DMS53 (cell line): ENCODE measurements at places on chromosomes 6 and 20.

- DNase-seq: peak; percentile 24
These were observed 76.0 kb downstream of the UNC5CL start for GRCh38 chr6:40963019-40963418.

GRCh38 chr20:24868959-24869358 is 80.1 kb upstream of the CST7 start:
- no peak for DNase-seq

GRCh38 chr20:12358655-12359009 is 440.9 kb downstream of the BTBD3 start:
- peak; percentile 11 for DNase-seq

DNA sequence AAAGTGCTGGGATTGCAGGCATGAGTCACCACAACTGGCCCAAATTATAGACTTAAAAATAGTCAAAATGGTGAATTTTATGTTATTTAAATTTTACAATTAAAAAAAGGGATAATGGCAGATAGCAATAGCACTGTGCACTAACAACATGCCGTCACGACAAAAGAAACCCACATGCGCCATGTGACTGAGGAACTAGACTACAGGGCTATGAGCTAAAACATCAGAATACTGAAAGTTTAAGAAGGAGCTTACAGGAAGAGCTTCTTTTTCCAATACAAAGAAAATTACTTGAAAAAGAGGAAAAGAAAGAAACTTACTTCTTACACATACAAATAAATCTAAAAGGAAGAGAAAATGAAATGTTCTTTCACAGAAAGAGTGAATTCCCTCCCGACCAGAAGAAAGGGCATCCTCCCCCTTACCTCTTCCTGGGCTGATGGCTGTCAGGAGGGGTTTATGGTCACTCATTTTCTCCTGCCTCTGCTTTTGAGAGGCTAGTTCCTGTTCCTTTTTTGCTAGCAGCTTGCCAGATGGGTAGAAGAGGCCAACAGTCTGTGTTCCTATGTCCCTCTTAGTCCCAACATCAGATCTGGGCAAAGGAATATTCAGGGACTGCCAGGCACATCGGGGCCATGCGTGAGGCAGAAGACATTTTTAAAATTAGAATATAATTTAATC is 54.5 kb downstream of the DZANK1 start:
- no peak for DNase-seq

DNA sequence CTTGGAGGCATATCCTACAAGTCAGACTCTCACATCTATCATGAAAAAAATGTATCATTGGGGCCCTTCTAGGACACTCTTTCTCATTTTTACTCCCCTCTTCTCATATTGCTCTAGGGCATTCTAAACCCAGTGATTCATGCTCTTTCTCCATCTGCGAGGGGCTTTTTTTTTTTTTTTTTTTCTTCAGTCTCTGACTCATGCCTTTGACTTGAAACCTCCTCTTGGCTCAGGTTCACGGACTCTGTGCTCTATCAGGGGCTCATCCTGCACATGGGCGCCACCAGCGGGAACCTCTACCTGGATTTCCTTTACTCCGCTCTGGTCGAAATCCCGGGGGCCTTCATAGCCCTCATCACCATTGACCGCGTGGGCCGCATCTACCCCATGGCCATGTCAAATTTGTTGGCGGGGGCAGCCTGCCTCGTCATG is 17.8 kb downstream of the SLC22A1 start:
- DNase-seq: no peak

- no peak for DNase-seq
These were observed 171.3 kb upstream of the AGPAT4 start for GRCh38 chr6:161445021-161445799.

DNA sequence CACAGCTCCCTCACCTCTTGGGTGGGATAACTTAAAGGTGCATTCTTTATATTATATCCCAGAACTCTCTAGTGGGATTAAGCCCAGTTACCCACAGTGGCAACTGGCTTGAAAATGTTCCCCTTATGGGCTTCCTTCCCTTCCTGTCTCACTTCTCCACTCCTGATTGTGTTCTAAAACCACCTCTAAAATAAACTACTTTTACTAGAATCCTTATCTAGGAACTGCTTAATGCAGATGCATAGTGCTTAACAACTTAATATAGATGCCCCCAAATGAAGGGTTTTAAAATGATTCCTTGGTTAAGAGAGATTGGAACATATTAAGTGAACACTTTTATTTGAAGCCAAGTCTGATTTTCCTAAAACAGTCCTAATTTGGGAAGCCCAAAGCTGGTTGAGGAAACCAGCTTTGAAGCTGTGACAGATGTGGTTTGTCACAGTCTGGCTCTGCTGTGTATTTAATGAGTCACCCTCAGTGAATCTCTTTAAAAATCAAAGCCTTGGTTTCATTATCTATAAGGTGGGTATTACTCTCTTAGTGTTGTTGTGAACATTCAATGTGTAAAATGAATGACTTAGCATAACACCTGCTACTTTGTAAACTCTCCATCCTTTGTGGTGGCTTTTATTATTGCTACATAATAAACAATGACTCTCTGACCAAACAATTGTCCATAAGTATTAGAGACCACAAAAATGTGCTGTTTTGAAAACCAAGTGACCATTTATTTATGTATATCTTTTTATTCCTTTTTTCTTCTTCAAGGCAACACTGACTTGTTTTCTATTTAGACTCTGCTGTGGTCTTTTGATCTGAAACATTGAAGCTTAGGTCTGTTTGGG is 24.4 kb downstream of the PLCB1 start:
- peak; percentile 96 for DNase-seq

- no peak for DNase-seq
These were observed 602.2 kb upstream of the NOX3 start for GRCh38 chr6:156057869-156058268.

- DNase-seq: no peak
These were observed 141.6 kb upstream of the AKAP12 start for GRCh38 chr6:151098166-151098565.

- peak; percentile 51 for DNase-seq
These were observed 175.4 kb downstream of the SIM1 start for GRCh38 chr6:100289285-100289684.

GRCh38 chr6:129500958-129501739 is 208.8 kb downstream of the ARHGAP18 start:
- DNase-seq: peak; percentile 75

GRCh38 chr6:112141707-112142106 is 54.3 kb downstream of the FAM229B start:
- no peak for DNase-seq

- no peak for DNase-seq
These were observed 5.6 kb downstream of the FILIP1 start for GRCh38 chr6:75488033-75488432.

DNA sequence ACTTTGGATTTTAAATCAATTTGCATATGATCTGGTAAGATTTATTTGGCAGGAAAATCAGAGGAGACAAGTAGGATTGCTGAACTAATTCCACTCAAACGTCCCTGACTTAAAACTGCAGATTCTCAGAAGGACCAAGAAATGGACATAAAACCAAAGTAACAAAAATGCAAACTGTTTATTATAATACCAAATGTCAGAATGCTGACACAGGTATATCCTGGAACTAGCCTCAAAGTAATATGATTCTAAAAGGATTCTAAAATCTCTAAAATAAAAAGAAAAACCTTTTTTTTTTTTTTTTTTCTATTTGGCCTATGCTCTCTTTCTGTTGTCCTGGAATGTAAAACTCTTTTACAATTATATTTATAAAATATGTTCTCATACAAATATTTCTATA is 74.4 kb upstream of the BTBD3 start:
- no peak for DNase-seq

DNA sequence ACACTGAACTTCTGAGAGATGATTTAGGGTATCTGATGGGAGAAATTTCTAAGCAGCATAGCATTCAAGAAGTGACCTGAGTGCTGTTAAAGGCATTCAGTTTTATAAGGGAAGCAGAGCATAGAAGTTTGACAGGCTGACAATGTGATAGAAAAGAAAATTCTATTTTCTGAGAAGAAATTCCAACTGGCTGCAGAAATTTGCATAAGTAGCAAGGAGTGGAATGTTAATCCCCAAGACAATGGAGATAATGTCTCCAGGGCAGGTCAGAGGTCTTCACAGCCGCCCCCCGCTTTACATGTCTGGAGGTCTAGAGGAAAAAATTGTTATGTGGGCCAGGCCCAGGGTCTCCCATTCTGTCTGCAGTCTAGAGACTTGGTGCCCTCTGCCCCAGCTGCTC is 1361.8 kb upstream of the EYS start:
- DNase-seq: no peak

DNA sequence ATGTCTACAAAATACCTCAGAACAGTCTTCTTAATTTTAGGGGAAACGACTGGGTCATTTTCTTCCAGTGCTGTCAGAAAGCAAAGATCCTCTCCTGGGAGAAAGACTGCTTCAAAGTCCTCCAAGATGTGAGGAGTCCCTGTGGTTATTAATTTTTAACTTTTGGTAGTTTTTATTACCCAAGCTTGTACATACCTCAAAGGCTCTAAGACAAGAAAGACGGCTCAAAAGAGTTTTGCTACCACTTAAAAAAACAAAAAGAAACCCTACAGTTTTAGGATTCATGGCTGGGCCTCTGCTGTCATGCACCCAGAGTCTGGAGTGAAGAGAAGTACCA is 56.1 kb upstream of the APCDD1L start:
- no peak for DNase-seq

- DNase-seq: no peak
These were observed 1.8 kb downstream of the RNF144B start for GRCh38 chr6:18388942-18389341.

DNA sequence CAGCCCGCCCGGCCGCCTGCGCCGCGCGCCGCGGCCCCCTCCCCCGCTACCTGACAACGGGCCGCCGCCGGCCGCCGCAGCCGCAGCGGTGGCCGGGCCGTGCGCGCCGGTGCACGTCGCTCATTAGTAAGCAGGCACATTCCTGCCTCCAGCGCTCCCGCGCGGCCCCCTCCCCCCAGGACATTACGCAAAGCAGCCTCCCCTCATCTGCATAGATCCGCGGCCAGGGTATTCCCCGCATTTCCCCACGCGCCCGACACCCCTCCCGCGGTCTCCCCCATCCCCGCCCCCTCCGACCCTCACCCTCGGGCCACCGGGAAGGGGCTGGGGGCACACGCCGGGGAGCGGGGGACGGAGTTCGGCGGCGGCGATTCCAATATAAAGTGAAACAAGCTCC is at the start of gene HIVEP2:
TSS of gene HIVEP2 (minus strand) at position 128 of the 397 bp plus-strand sequence. CDS start 170,438 bp downstream, outside the sequence.
- peak; percentile 87 for DNase-seq

DNA sequence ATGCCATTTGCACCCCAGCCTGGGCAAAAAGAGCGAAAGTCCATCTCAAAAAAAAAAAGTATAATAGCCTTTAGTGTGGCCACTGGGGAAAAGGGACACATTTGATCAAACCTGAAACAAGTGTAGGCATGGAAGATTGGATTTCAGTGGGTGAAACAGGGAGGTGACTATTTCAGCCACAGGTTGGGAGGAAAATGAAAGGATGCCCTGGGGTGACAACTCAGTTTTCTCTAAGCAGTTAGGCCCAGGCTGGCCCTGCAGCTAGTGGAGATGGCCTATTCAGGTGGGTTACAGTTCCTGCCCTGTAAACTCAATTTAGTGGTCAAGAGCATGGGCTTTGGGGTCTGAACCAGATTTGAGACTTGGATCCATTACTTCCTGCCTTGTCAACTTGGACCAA is 36.4 kb downstream of the SPATA2 start:
- DNase-seq: no peak

GRCh38 chr20:44714102-44714700 is 968 bp upstream of the CCN5 start:
- DNase-seq: no peak

DNA sequence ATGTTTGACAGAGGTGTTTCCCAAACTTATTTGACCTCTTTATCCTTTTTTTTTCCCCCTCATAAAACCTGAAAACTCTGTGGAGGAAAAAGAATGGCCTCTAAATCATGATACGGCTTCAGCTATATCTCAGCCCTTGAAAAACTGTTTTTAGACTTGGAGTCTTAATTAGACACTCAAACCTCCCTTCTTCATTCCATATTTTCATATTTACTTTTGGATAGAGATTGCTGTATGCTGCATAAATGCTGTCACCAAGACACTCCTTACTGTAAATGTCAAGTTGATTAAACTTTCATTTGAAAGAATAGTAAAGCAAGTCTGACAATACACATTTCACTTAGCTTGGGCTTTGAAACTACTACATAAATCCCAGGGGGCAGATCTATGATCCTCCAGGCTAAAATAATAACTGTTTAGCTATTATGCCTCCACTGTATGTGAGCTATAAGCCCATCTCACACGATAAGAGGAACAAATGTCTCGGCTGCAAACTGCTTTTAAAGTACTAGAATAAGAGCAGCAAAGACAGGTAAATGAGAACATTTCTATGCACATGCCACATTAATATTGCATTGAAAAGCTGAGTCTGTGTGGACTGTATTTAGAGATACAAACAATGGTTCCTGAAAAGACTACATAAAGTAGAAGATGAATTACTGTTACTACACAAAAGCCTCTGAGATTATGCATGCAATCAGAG is 141.3 kb upstream of the HMGN3 start:
- no peak for DNase-seq

DNA sequence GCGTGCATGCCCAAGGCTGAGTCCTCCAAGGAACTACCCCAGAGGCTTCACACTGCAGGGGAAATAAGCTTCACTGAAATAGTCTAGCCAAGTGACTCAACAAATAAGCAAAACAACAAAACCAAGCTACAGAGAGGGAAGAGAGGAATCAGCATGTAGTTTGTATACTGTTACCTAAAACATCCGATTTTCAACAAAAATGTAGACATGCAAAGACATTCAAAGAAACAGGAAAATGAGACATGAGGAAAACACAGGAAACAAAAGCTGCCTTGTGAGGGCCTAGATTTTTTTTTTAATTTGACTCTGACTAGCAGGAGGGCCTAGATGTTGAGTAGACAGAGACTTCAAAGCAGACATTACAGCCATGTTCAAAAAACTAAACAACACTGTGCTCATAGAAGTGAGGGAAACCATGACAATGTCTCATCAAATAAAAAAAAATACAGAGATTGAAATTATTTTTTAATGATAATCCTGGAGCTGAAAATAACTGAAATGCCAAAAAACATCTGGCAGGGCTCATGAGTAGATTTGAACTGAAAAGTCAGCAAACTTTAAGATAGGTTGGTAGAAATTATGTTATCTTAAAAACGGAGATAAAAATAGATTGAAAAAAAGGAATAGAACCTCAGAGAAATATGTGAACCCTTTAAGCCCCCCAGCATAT is 16.4 kb upstream of the KIF25 start:
- DNase-seq: no peak

- DNase-seq: no peak
These were observed 19.4 kb downstream of the NQO2 start for GRCh38 chr6:3019065-3019464.

- DNase-seq: no peak
These were observed 4.2 kb upstream of the CTSZ start for GRCh38 chr20:59010995-59011873.

DNA sequence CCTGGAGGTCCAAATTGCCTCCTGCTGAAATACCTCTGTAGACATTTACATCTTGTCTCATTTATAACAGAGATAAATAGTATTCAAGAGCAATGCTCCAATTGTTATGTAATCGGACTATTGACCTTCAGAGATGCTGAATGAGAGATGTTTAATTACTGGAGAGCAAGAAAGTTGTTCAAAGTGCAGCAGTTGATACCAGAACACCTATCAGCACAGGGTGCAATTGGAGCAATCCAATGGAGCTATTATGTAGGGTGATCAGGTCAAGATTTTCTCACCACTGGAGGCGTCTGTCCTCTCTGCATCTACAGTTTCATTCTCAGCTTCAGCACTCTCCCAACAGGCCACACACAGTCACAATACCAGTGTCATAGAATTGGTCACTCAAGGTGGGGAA is 19.5 kb upstream of the TMX4 start:
- no peak for DNase-seq

GRCh38 chr6:139062932-139063646 is 34.5 kb downstream of the ABRACL start:
- DNase-seq: no peak

GRCh38 chr6:13434777-13435176 is 52.6 kb downstream of the GFOD1 start:
- no peak for DNase-seq
